ENCODE measurements at places on chromosomes 7 and 10.

DNA sequence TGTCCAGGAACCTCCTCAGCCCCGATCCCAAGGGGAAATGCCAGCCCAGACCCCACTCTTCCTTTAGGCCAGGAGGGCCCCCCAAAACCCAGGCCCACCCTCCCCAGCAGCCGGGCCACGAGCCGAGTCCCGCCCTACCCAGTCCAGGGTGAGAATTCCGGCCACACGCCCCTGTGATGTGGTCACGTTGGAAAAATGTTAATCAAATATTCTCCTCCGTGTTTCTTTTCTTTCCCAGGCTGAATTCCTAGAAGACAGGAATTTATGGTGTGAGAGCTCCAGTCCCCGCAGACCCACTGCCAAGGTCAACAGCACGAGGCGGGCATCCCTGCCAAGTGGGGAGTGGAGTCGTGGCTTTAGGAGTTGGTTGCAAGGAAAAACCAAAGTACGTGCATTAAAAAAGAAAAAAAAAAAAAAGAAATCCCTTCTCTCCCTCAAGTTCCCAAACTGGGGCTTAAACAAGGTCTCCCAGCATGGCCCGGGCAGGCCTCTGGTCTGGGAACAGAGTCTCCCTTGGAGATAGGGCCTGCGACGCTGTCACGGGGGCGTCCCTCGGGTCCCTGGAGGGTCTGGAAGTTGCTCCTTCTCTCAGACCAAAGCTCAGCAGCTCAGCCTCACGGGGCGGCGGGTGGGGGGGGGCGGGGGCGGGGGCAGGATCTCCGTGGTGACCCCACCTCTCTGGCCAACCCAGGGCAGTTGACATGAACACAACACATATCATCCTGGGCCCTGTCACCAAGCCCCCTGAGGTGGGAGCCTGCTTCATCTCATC lies 28.1 kb upstream of the ELN start:
- no peak for DNase-seq

DNA sequence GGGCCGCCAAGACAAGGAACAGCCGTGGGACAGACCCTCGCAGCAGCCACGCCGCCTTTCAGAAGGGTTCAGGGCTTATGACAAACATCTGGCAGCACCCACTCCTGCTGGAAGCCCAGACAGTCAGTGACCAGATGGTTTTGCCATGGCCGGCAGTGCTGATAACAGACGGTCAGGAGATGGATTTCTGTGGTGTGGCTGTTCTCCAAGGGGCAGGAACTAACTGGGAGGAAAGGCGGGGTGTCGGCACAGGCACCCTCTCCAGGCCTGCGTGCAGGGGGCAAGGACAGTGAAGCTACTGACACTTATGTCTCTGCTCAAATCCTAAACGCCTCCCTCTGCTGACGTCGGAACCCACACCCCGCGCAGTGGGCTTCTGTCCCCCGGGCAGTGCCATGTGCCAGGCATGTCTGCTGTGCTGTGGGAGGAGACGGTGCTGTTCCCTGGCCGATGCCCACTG lies 416.1 kb downstream of the DNAJB6 start:
- DNase-seq, result no peak

DNA sequence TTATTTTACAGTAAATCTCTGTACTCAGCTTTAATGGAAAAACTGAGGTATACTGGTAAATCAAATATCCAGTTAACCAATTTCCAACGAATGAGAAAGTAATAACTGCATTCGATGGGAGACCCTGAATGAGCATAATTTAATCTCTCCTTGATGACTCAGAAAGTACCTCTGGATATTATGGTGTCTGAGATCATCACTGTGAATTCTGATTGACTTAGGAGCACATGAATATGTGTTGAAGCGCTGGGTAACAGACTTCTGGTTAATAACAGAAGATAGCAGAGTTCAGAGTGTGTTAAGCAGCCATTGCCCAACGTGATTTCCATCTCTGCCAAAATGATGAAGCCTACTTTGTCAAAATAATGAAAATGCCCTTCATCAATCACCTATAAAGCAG lies 116.6 kb downstream of the NRP1 start:
- DNase-seq, result no peak

DNA sequence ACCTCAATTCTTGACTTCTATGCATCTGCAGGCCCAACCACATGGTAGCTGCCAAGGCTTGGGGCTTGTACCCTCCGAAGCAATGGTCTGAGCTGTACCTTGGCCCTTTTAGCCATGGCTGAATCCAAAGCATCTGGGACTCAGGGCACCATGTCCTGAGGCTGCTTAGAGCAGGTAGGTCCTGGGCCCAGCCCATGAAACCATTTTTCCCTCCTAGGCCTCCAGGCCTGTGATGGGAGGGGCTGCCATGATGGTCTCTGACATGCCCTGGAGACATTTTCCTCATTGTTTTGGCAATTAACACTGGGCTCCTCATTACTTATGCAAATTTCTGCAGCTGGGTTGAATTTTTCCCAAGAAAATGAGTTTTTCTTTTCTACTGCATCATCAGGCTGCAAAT lies 417.8 kb upstream of the LRRN3 start:
- no peak for DNase-seq

DNA sequence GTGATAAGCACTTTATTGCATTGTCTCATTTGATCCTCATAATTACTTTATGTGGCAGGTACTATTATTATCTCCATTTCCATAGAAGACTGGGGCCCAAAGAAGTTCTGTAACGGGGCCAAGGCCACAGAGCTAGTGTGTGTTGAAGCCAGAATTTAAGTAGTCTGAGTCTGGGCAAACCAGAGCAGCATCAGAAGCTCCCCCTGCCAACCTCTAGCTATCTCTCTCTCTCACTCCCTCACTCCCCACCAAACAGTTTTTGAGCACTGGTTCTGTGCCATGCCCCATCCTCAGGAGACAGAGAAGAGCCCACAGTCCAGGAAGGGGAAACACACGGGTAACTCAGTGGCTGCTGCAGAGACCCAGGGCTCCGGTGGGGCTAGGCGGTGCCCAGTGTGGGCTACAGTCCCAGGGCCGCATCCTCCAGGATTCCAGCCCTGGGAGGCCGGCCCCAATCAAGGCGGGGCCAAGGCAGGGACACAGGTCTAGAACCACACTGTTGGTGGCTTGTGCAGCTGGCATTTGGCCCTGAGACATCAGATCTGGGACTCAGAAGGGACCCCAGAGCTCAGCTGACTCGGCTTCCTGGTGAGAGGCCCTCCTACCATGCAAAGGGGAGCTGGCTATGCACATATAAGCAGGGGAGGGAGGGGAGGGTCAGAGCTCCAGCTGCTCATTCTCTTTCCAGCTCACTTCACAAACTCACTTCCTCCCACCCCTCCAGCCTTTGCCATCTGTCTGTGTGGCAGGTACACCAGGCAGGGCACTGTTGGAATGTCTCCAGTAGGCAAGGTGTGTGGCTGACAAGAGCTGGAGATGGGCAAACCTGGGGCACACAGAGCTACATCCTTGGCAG lies 34.4 kb downstream of the COL13A1 start:
- no peak for DNase-seq

GRCh38 chr10:119028900-119029612 lies 458 bp upstream of the NANOS1 start:
- peak; percentile 51 for DNase-seq

DNA sequence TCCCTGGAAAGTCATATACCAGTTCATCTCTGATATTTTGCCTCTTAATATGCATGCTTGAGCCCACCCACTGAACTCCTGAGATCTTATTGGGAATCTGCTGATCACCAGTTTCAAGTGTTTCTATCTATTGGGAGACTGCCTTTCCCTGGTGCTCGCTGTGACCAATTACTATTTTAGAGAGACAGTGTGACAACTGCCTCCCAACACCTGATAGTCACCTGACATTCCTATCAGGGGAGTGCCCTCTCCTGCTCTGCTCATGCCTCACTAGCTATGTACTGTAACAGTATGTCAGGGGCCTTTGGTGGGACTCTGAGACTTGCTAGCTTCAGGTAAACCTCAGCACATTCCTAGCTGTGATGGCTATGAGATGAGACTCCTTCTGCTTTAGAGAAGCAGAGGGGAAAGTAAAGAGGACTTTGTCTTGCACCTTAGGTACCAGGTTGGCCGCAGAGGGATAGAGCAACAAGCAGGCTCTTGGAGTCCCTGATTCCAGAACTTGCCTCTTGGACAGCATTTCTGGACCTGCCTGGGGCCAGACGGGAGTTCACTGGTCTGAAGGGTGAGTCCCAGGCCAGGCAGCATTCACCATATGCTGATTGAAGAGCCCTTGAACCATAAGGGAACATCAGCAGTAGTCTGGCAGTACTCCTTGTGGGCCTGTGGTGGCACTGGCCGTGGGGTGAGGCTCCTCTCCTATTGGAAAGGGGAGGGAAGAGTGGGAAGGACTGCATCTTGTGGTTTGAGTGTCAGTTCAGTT lies 34.4 kb upstream of the ARHGAP12 start:
- no peak for DNase-seq

- DNase-seq, result no peak
Measured at GRCh38 chr7:128858380-128859231, 4.0 kb upstream of the ATP6V1F start.

DNA sequence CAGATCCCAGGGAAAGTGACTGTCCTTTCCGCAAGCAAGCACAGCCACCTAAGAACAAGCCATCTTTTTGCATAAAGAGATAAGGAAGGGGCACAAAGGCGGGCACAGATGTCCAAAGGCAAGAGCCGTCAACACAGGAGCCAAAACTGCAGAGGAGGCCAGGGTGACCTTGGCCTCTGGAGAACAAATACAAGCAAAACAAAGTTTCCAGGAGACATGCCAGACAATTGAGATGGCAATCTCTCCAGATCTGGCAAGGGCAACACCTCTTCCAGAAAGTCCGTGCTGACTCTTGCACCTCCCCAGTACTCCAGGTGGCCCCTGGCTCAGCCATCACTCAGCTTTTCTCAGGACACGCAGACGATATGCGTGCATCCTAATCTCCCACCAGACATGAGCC lies 58.2 kb downstream of the TEX36 start:
- no peak for DNase-seq

GRCh38 chr10:100043344-100043743 lies 33.6 kb upstream of the DNMBP start:
- DNase-seq, result no peak

DNA sequence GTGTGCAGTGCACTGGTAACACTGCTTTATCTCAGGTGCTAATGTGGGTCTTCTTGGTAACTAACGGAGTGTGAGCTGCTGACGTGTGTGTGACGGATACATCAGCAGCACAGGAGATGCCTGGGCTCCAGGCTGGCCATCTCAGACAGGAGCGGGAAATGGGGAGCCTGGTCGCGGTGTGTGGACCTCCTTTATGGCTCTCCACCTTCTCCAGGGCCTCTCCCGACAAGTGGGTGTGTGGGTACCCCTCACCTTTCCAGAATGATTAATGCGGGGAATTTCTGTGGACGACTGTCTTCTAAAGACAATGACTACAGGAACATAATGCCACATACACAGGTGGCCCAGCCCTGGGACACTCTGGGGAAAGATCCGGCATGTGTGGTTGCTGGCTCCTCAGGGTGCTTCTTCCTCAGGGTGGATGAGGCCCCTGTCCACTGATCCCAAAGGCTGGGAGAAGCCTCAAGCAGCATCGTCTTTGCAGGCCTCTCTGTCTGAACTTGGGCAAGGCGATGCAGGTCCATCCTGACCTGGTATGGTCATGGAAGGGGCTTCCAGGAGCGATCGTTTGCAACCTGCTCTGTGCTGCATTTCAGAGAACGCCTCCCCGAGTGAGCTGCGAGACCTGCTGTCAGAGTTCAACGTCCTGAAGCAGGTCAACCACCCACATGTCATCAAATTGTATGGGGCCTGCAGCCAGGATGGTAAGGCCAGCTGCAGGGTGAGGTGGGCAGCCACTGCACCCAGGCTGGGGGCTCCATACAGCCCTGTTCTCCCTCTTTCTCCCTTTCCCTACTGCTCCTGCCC lies 20.3 kb upstream of the CSGALNACT2 start:
- DNase-seq, result no peak

DNA sequence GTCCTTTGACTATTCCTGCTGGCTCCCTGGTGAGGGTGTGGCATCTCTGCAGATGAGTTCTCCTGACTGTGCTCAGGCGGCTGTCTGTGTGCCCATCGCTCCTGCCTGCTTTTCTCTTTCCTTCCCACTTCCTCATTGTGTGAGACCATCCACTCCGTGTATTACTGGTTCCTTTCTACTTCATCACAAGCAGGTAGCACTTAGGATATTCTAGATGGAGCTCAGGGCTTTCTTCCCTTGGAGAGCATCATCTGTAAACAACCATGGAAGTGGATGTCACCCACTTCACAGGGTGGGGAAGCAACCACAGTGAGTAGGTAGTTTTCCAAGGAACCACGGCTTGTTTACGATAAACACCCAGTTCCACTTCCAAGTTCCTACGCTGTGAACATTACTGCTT lies 15.7 kb downstream of the DNAJB6 start:
- DNase-seq, result no peak

- DNase-seq, result no peak
Measured at GRCh38 chr10:11293332-11293731, 275.7 kb downstream of the CELF2 start.

DNA sequence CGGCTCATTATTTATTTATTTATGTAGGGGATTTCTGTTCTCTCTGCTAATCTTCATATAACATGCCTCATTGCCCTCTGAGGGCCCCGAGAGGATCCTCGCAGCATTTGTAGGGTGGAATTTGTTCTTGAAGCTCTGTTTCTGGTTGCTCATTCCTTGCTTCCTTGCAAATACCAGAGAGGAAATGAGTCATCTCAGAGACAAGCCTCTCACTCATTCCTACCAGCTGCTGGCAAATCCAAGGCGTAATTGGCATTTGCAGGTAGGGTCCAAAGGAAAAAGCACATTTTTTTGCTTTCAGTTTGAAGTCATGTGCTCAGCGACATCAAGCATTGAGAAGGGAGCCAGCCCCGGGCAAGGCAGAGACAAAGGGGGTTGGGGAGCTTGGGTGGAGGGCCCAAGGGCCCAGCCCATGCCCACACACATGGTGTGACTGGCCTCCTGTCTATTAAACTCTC lies 501.6 kb downstream of the GALNT17 start:
- no peak for DNase-seq

DNA sequence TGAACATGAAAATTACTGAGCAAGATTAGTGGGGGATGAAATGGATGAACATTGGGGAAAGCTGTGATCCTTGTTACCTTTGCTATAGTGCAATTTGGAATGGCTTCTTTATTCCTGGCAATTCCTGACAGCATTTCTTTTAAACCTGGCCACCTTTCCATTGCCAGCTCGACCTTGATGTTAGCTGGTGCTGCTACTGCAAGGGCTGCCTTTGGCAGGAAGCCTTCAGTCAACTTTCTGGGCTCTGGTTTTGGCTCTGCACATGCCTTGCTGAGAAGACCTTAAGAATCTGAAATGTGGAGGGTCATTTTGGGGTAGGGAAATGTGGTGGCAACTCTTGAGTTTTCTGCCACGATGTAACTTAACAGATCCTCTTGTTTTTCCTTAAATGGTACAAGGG lies 64.7 kb downstream of the KAT6B start:
- no peak for DNase-seq

Measured in activated T-helper 1 cell treated with anti-CD3 and anti-CD28 coated beads, Interleukin-2, amount 50 U/mL, for 16 hours (primary cell).